Activated CD4-positive, alpha-beta memory T cell treated with anti-CD3 and anti-CD28 coated beads for 36 hours (primary cell): ENCODE measurements at places on chromosomes 4 and X. TPM values are rescaled to one million over a fixed set of nuclear protein-coding genes. Genes with fewer than 3 reads are reported as not detected.

Gene TBX22
- total RNA-seq: not detected

Gene FHDC1
- total RNA-seq: 0.07 TPM

Gene GLOD5
- not detected for total RNA-seq

Gene C4orf36
- total RNA-seq: not detected

Gene SSX4B
- total RNA-seq: not detected

Gene HMGB3
- 30.7 TPM for total RNA-seq

Gene RHOXF1
- not detected for total RNA-seq

Gene DUX4
- not detected for total RNA-seq

DNA sequence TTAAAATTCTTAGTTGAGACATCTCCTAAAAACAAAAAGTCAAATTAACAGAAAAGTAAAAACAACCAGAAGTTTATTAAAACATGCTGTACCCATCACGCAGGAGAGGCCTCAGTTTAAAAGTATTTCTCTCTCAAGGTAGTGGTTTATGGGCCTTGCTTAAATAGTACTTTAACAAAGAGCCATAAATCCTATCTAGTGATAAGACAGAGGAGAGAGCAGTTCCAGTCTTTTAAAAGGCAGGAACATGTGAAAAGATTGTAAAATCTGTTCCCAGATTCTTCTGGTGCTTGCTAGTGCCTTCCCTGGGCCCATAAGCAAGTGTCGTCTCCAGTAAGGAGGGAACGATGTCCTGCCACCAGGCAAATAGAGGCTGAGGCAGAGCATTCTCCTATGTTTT lies 476.3 kb upstream of the ADGRL3 start:
- DNase-seq: no peak

DNA sequence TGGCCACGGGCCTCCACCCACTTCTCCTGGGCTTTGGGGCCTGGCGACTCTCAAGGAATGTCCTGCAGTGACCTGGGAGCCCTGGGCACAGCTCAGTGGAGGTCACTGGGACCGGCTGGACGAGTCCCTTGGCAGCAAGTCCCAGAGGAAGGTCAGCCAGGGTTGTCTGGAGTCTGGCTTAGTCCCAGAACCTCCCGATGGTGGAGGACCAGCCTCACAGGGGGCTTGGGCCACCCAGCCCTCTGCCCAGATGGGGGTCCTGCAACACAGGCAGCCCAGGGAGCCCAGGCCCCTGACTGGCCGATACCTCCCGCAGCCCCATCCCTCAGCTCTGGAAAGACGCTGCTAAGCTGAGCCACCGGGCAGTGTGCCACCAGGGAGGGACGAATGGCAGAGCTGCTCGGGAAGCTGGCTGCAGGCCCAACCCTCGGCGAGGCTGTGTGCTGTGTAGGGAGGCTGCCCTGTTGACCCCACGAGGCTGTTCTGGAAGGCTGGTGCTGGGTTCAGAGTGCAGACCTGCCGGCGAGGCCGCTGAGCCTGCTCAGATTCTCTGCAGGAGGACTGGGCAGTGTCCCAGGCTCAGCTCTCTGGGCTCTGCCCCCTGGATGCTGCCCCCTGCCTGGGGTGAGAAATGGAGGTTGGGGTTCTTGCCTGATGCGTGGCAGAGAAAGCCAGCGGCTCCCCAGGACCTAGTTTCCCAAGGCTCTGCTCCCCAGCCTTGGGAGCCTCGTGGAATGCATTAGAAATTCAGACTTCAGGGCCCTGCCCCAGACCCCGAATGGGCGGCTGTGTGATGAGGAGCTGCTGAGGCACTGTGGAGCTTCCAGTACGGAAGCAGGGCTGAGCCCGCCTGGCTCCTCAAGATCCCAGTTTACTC lies 61.7 kb downstream of the ADRA2C start:
- no peak for DNase-seq

GRCh38 chr4:77145842-77146185 lies 11.2 kb upstream of the CCNG2 start:
- no peak for DNase-seq

- DNase-seq: peak; percentile 54
Observed at GRCh38 chr4:184762100-184762499, 28.2 kb upstream of the CENPU start.

DNA sequence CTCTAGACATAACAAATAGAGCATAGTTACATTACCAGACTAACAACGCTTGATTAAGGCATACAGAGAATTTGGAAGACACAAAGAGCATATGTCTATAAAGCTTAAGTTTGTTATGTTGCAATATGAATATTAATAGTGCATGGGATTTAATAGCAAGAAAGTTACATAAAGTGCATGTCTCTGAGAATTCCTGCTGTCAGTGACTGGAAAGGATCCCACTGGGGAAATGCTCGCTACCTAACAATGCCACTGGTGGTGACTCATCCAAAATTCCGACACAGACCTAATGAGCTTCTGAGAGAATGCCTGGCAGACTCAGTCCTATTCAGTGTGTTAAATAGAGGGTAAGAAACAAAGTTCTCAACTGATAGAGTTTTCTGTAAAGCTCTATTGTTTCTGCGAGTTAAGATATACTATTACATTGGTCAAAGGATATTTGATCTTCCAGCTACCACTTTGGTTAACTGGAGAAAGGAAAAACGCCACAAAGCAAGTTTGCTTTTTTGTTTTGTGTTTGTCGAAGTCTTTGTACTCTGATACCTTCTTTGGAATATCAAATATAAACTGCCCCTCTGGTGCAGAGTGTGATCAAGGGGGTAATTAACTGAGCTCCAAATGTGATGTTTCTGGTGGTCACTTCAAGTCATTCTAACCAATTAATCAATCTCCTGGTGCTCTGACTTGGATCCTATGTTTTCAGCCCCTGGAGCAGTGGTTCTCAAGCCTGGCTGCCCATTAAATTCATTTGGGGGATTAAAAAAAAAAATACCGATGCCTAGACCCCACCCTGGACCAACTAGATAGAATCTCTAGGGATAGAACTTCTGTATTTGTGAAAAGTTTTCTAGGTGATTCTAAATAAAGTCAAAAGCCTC lies 107.9 kb downstream of the PALLD start:
- DNase-seq: no peak

GRCh38 chr4:57342411-57342810 lies 232.2 kb upstream of the IGFBP7 start:
- no peak for DNase-seq

- peak; percentile 55 for DNase-seq
Observed at GRCh38 chrX:136767104-136767941, 13.4 kb downstream of the ARHGEF6 start.

DNA sequence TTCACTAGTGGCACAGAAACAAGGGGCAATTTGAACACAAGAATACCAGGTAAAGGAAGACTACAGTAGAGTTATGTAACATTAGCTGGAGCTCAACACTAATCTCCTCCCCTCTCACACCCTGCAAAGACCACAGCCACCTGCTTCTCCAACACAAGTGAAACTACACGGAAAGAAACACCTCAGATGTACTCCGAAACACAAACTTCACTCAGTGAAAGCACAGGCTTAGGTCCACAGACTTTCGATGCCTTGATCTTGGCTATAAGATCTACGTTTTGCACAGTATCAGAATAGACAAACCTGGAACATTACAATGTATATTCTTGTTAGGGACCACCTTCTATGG lies 7.6 kb downstream of the ACSL1 start:
- no peak for DNase-seq

DNA sequence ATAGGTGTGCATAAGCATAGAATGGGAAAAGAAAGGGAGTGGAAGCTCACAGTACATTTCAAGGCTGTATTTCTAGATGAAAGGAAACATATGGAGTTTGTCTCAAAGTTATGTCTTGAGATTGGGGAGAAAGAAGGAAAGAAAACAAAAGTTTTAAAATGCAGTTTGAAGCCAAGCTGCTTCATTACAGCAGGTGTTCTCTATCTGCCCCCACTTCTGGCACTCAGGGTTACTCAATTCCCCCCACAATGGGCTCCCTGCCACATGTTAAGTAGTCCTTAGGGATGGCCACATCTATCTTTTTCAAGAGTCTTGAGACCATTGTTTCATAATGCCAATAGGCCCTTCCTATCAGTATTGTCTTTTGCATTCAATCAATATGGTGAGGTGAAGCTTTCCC lies 367.4 kb upstream of the ANXA10 start:
- no peak for DNase-seq

DNA sequence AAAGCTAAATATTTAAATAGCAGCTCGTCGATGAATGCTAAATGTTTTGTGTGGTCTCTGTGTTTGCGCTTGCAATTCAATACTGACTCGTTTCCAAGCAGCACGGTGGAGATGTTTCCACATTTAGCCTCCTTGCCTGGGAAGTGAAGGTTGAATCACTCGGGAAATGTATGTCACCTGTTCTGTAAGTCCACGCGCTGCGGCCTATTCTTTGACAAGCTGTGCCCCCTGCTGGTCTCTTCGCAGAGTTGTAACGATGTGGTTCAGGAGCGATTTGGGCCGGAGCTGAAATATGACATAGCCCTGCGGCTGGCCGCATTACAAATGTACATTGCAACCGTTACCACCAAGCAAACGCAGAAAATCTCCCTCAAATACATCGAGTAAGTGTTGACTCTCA lies 89.6 kb upstream of the PRPS2 start:
- DNase-seq: peak; percentile 47

DNA sequence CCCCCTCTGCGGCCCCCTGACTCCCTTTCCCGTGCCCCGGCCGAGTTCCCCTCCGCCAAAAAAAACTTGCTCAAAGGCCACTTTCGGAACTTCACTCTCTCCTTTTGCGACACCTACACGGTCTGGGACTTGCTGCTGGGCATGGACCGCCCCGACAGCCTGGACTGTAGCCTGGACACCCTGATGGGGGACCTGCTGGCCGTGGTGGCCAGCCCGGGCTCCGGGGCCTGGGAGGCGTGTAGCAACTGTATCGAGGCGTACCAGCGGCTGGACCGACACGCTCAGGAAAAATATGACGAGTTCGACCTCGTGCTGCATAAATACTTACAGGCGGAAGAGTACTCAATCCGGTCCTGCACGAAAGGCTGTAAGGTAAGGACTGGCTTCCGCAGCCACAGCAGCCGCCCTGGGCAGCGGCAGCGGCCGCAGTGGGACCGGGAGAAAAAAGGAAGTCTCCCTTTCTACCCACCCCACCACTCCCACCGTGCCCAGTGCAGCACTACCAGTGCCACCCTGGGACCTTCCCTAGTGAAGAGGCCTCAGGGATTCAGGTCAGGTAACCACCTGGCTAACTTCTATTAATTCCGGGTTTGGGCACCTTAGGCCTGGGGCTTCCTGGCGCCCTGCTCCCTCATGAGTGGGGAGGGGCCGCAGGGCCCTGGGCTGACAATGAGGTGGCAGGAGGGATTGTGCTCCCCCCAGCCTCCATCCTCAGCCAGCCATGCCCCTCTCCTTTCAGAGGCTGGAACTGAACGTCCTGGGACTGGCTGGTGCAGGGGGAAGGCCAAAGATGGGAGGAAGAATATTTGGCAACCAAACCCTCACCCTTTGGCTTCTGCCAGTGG lies 1.9 kb downstream of the NALF2 start:
- no peak for DNase-seq

- no peak for DNase-seq
Observed at GRCh38 chr4:117874216-117874615, 160.1 kb upstream of the NDST3 start.

- no peak for DNase-seq
Observed at GRCh38 chr4:108382751-108383150, 214.0 kb upstream of the LEF1 start.

GRCh38 chr4:79663141-79663540 lies 255.1 kb upstream of the GK2 start:
- no peak for DNase-seq

GRCh38 chr4:15253349-15253748 lies 174.5 kb upstream of the C1QTNF7 start:
- no peak for DNase-seq

- DNase-seq: no peak
Observed at GRCh38 chr4:153039542-153040185, 103.5 kb downstream of the FHDC1 start.

GRCh38 chr4:41157009-41157408 lies 57.3 kb downstream of the APBB2 start:
- no peak for DNase-seq

GRCh38 chr4:78885598-78885997 lies 53.6 kb downstream of the PAQR3 start:
- no peak for DNase-seq

DNA sequence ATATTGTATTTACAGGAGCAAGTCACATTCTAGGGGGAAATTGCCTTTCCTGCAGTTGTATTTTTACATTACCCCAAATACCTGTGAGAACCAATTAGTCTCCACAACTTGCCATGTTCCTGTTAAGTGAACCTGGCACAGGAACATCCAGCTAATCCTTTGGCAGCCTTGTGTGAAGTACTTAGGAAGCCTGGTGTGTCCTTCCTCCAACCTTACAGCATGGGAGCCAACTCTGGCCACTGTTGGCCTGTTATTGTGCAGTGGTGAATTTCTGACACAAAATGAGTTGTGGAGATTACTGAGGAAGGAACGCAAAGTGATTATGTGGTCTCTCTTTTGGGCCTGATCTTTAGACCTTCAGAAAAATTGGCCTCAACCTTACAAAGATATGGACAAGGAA lies 238.0 kb upstream of the PITX2 start:
- DNase-seq: no peak

DNA sequence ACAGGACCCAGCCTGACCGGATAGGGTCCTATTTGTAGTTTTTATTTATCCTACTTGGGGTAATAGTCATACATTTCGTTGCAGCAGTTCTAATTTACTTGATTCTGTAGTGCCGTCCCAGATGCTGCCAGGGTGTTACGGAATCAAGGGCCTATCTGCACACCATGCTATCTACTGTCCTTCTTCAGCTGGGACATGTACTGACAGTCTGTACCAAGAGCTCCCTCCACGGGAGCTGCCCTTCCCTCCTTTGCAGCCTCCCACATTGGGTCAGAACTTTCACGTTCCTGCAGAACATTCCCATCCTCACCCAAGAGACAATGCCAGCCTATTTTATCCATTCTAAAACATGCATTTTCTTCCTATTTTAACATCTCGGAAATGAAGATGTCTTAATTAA lies 6.7 kb downstream of the SUV39H1 start:
- no peak for DNase-seq

- DNase-seq: peak; percentile 44
Observed at GRCh38 chrX:54043541-54044125, 640 bp downstream of the PHF8 start.

DNA sequence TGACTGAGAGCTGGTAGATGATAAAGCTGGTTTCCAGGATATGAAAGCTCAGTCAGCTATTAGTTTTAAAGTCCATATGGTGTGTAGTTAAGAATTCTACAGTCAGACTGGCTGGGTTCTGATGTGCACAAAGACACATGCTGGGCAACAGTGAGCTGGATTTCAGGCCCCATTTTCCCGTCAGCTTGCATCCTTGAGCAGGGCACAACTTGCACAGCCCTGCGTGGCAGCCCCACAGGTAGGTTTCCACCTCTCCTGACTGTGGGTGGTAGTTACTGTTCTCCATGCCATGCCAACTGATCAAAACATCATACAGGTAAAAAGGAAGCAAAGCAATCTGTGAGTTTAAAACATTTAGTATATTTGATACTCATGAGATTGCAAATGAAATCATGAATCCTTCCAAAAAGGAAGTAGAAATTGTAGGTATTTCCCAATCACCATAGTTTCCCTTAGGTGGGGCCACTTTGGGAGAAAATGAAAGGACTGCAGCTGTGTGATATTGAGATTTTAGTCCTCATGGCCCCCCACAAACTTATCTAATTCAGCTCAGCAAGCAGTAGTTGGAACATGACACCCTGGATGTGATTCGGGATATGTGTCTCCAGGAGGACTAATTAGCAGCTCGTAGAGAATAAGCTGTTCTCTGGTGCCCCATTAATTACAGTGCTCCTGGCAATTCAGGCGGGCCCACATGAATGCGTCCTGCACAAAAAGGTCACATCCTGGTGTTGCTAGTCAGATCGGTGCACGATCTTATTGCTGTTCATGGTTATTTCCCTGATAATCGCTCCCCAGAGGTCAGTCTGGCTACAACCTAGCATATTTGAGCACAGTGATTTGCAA lies 42.4 kb upstream of the NOCT start:
- DNase-seq: no peak
